ENCODE measurements at places on chromosomes 5 and 9. TPM values are rescaled to one million over a fixed set of nuclear protein-coding genes. Genes with fewer than 3 reads are reported as not detected.

Gene ZNF883
- 0.60 TPM for total RNA-seq

DNA sequence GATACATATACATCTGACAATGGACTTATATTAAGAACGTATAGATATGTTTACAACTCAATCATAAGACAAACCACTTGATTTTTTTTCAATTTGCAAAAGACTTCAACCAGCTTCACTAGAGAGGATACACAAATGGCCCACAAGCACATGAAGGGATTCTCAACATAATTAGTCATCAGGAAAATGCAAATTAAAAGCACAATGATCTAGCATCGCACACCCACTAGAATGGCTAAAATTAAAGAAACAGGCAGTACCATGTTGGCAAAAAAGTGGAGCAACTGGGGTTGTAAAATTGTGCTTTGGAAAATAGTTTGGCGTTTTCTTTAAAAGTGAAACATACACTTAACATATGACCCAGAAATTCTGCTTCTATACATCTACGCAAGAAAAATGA lies 80.0 kb upstream of the TRIO start:
- no peak for DNase-seq

DNA sequence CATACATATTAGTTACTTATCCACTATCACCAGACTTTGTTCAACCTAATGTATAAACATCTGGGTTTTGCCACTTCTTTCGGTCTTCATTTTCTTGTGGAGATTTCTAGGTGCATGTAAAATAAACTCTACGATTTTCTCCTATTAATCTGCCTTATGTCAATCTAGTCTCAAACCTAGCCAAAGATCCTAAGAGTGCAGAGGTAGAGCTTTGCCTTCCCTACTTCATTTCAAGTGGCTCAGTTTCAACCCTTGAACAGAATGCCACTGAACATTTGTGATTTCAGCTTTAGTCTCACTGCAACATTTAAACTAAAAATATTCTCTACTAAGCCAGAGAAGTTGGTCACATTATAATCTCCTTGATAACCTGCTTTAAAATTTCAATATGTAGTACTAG lies 94.0 kb downstream of the EDIL3 start:
- DNase-seq: no peak

Gene BAAT
- total RNA-seq: not detected

DNA sequence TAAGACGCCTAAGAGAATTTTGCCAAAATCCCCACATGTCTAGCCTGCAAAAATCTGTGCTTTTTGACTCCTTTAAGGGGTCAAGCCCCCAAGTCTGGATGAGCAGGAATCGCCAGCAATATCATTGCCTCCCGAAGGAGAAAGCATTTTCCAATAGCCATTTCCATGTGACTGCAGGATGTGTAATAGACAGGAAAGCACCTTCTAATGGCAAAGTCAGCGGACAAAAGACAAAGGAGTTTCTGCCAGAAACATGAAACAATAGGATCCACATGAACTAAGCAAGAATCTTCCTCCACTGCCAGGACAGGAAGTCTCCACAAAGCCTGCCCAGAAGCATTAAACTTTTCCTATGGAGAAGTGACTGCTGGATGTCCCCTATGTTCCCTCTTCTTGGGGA lies 177.1 kb upstream of the PCSK5 start:
- DNase-seq: no peak

DNA sequence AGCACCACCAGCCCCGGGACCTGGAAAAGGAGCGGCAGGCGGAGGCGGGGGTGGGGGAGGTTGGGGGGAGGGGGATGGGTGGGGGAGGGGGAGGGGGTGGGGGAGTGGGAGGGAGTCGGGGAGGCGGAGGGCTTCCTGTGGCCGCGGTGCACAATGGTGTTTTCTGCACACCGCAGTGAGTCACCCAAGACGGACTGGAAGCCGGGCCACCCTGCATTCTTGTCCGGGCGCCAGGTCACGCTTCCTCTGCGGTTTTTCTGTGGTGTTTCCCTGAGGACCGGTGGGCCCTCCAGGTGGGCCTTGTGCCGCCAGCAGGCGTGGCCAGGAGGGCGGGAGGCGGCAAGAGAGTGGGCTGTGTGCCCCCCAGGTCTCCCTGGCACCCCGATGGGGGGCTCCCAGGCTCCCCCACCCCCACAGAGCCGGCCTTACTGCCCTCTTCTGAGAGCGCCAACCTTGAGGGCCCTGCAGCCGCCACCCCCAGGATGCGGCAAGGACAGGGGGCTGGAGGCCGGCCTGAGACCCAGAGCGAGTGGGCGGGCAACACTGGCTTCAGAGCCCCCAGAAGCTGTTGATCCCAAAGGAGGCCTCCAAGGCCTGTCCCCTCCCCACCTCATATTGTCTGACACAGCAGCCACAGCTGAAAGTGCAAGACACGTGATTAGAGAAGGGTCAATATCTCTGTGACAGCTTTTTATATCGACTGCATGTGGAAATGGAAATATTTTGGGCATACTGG lies 11.1 kb downstream of the EXD3 start:
- peak; percentile 83 for DNase-seq

DNA sequence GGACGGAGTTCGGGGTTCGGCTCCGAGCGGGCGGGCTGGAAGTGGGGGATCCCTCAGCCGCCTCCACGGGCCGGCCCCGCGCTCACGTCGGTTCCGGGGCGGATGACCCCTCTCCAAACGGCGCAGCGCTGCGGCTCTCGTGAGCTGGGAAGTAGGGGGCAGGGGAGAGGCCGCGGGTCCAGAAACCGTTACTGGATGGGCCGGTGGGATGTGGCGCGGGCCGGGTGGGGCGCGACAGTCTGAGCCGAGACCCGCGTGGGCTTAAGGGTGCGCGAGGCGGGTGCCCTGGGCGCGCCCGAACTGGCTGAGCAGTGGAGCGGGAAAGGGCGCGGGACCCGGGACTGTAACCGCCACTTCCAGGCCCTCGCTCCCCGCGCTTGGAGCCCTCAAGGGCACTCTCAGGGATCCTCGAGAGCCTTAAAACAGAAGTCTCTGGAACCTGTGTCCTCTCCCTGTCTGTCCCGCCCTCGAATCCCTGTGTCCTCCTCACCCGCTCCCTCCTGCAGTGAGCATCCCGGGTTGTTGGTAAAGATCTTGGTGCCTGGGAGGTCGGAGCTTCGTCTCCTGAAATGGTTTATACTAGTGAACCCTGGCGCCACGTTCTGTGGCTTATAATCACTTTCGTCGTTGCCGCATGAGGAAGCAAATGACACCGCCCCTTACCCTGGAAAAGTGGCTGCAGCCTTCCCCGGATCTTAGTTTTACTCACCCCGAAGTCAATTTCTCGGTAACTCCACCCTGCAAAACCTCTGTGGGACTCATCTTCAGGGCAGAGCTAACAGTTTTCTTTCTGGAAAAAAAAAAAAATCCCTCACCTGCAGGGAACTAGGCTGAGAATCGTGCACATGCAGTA lies 571 bp upstream of the MARCHF11 start:
- DNase-seq: no peak

DNA sequence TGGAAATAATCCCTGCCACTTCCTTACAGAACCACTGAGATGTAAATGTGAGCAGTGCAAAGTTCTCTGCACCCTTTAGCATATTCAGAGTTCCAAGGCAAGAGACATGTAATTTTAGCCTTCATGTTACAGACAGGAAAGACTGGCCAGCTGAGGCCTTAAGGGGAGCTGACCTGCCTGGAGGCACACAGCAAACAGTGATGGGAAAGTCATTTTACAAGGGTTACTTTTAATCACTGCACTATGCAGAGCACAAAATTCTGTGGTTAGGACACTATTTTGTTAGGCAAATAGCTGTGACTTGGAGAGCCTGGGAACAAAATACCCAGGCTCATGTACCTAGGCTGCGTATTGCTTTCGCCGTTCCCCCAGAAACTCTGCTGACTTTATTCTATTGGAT lies 30.2 kb upstream of the TNIP1 start:
- no peak for DNase-seq

GRCh38 chr5:148864113-148864841 lies 37.9 kb downstream of the ADRB2 start:
- no peak for DNase-seq

- DNase-seq: no peak
These were observed 201.9 kb upstream of the ISL1 start for GRCh38 chr5:51181208-51181894.

DNA sequence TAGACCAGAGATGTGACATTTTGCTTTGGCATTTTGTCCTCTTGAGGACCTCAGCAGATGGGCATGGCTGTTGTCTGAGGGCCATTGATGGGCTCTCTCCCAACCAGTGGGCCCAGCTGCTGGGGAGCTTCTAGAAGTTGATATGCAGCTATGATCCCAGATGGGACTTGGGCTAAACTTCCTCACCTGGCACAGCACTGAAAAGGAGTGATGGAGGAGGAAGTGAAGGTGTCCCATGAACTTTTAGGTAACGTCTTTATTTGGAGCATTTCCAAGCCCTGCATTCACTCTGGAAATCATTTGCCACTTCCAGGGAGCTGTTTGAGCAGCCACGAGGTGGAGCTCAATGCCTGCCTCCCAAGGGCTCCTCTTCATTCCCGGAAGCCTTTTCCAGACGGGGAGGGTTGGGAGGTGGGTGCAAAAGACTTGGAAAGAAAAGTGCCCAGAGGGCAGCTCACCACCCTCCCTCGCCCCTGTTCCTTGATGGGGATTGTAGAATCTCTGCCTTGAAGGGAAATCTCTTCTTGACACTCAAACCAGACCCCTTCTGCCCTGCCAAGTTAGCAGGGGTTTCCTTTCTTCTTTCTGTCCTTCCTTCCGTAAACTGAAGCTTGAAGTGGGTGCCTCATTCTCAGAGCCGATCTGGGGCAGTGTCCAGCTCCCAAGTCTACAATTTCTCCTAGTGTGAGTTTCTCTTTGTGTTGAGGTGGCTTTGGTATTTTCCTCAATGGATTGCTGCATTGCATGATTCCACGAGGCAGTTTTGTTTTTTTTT lies 18.1 kb upstream of the NEUROG1 start:
- DNase-seq: no peak

All from activated naive CD4-positive, alpha-beta T cell treated with anti-CD3 and anti-CD28 coated beads for 36 hours (primary cell).